A673 (cell line): ENCODE measurements at places on chromosomes 7 and 10.

DNA sequence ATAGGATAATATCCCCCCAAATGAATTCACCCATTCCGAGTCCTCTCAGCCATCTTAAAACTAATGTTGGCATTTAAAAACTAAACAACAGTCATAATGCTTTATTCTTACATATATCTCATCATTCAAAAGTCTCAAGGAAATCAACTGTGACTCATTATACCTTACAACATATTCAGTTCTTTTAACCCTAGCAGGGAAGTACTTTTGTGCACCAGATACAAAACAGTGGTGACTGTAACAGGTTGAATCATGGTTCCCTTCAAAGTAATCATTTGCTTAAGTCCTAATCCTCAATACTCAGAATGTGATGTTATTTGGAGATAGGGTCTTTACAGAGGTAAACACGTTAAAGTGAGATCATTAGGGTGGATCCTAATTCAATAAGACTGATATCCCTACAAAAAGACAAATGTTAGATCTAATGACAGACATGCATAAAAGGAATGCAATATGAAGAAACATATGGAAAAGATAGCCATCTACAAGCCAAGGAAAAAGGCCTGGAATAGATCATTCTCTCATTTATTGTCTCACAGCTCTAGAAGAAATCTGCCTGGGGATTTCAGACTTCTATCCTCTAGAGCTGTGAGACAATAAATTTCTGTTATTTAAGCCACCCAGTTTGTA, 42.3 kb downstream of the RELN start:
- DNase-seq = no peak

GRCh38 chr10:13567030-13567429, 19.7 kb upstream of the PRPF18 start:
- DNase-seq = no peak

DNA sequence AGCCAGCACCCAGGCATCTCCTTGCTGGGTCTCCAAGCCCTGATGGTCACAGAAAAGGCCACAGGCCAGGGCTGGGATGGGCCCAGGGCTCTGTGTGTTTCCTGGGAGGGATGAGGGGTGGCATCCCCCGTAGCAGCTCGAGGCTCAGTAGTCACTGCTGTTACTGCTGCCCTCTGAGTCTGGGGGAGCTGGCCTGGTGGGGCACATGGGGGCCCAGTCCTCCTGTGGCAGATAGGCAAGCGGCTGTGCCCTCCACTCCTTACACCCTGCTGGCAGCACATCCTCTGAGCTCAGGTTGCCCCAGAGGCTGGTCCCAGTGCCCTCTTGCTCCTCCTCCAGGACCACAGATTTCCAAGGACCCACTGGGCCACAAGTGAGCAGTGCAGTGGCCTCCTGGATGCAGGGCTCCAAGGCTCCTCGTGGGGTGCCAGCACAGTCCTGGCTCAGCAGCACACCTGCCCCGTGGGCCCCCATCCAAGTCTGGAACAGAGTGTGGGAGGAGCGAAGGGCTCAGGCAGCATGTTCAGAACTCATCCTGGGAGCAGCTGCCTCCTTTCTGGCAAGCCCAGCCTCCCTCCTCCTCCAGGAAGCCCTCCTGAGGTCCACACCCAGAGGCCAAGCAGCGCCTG, 31.5 kb upstream of the TUBB8 start:
- DNase-seq = no peak

DNA sequence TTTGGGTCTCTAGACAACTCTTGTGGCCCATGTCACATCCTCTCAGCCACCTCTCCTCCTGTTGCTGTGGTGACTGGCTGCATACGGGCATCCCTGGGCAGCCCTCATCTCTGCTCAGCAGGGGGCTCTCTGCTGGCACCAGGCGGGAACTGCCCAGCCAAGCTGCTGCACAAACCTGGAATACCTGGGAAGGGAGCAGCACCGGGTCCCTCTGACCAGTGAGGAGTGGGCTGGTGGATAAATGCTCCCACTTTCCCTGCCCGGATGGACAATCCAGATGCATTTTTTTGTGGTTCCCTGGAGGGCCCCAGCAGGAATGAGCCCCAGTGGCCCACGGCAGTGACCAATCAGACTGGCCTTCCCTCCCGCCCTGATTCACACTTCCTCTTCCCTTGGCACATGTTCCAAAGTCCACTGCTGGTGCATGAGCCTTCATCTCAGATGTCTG, 21.9 kb downstream of the GRID1 start:
- no peak for DNase-seq

- DNase-seq = no peak
Observed at GRCh38 chr10:11073410-11073809, 55.7 kb downstream of the CELF2 start.

- DNase-seq = peak; percentile 54
Observed at GRCh38 chr10:25522946-25523608, 348.3 kb downstream of the GPR158 start.

- no peak for DNase-seq
Observed at GRCh38 chr7:157769086-157769485, 432.3 kb downstream of the DNAJB6 start.

DNA sequence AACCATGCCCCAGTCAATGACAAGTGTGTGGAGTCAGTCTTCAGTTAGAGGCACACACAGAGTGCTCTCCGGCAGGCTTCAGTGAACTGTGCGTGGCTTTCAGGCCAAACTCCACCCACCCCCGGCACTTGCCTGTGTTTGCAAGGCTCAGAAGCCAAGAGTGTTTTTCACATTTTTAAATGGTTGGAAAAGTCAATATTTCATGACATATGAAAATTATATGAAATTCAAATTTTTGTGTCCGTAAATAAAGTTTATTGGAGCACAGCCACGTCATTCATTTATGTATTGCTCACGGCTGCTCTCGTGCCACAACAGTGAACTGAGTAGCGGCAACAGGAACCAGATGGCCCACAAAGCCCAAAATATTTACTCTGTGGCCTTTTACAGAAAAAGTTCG, 104.7 kb downstream of the SFMBT2 start:
- no peak for DNase-seq

DNA sequence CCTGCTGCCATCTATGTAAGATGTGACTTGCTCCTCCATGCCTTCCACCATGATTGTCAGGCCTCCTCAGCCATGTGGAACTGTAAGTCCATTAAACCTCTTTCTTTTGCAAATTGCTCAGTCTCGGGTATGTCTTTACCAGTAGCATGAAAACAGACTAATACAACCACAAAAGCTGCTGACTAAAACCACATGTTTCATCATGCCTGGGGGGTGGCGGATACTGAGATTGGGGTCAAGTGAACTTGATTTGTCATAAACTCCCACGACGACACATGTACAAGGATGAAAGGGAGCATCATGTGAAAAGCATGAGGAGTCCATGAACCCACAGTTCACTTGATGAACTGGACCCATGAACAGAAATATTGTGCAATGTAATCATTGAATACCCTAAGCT, 134.9 kb upstream of the ANK3 start:
- no peak for DNase-seq

- DNase-seq = no peak
Observed at GRCh38 chr10:95618101-95618500, 38.4 kb downstream of the ALDH18A1 start.

- peak; percentile 48 for DNase-seq
Observed at GRCh38 chr10:45420453-45421192, 46.6 kb downstream of the ALOX5 start.

- DNase-seq = peak; percentile 73
Observed at GRCh38 chr7:3301831-3302618, 973 bp downstream of the SDK1 start.

DNA sequence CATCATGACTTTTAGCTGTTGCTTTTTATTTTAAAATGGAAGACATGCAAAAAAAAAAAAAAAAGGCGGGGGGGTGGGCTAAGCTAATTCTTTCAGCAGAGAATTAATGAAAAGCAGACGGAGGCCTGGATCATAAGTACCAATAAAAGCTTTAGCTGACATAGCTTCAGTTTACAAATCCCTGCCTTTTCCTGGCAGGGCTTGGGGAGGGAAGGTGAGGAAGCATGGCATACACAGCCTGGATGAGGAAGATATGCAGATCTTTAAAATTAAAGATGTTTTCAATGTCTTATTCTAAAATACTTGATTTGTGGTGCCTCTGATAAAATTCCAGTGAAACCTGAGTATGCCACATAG, 57.0 kb downstream of the ICA1 start:
- DNase-seq = peak; percentile 19

GRCh38 chr10:43700306-43700705, 51.6 kb upstream of the ZNF32 start:
- DNase-seq = no peak

GRCh38 chr7:52726493-52726892, 308.9 kb upstream of the POM121L12 start:
- no peak for DNase-seq

DNA sequence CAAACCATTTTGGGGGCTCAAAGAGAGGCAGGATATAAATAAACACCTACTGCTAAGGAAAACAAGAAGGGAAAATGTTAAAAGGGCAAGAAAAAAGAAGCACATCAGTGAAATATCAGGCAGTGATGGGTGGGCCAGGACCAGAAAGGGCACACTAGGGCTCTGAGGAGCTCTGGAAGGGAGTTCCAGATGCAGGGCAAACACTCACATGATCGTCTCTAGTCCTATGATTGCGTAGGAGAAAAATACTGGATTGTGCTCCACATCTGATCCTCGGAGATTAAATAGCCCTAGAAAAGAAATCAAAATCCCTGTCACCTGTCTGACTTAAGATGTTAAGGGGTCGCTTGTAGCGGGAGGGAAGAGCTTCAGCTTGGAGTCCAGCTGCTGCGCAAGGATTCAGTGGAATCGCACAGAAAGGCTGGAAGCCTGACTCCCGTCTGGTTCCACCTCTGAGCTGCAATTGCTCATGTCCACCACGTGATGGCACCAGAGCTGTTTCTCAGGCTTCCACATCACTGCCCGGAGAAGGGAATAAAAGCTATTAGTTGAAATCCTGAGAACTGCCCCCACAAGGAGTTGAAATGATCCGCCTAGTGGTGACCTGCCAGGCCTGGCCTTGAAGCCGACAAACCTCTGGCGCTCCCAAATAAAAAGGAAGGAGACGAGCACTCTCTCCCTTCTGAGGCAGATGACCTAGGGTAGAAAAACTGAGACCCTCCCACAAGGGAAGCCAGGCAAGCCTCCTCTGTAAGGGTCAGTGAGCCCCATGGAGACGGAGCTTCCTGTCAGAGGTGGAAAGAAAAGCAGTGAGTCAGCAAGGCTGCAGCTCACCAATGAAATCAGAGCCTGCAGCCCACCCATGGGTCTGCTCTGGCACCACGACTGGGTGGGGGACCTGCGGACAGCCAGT, 39.2 kb downstream of the XPNPEP1 start:
- DNase-seq = peak; percentile 89
